ENCODE measurements at places on chromosomes 2 and 18. TPM values are rescaled to one million over a fixed set of nuclear protein-coding genes. Genes with fewer than 3 reads are reported as not detected.

Gene HOXD9
- not detected for total RNA-seq

Gene ZNF396
- 1.6 TPM for total RNA-seq

Gene KIAA2012
- total RNA-seq = under 0.01 TPM

Gene ALPI
- not detected for total RNA-seq

Gene SP140
- total RNA-seq = not detected

Gene VWA3B
- total RNA-seq = not detected

Gene TXNDC2
- not detected for total RNA-seq

Gene L3MBTL4
- under 0.01 TPM for total RNA-seq

Gene ABCB6
- 25.9 TPM for total RNA-seq

Gene CPS1
- 28.2 TPM for total RNA-seq

Gene NAT8
- not detected for total RNA-seq

Gene PLB1
- 0.23 TPM for total RNA-seq

Gene NYAP2
- total RNA-seq = not detected

Gene RNF149
- 24.6 TPM for total RNA-seq

Gene DYTN
- not detected for total RNA-seq

Gene DYSF
- 2.5 TPM for total RNA-seq

Gene PIEZO2
- total RNA-seq = 5.3 TPM

Gene MTX2
- total RNA-seq = 15.2 TPM

Gene RND3
- total RNA-seq = 287 TPM

Gene MLPH
- 37.0 TPM for total RNA-seq

Gene LRRFIP1
- 68.3 TPM for total RNA-seq

Gene ABCG5
- total RNA-seq = not detected

Gene SUCLG1
- total RNA-seq = 62.6 TPM

Gene LYPD1
- 256 TPM for total RNA-seq

Gene ARHGAP25
- 1.1 TPM for total RNA-seq

Gene SERPINB13
- not detected for total RNA-seq

Gene ZSWIM2
- total RNA-seq = not detected

Gene IFIH1
- total RNA-seq = 6.3 TPM

Gene IL1RL1
- total RNA-seq = 2.0 TPM

Gene REG3A
- not detected for total RNA-seq

Gene TBR1
- total RNA-seq = not detected

Gene POTEE
- total RNA-seq = under 0.01 TPM

Gene CD8B
- not detected for total RNA-seq

Gene CAPN14
- 0.12 TPM for total RNA-seq

Gene HOXD12
- not detected for total RNA-seq

Gene COL3A1
- 1,200 TPM for total RNA-seq

Gene HOXD3
- total RNA-seq = not detected

Gene TWIST2
- total RNA-seq = 171 TPM

Gene ZNF521
- total RNA-seq = 31.2 TPM

Gene YPEL5
- 219 TPM for total RNA-seq

Gene IL37
- total RNA-seq = not detected
